ENCODE measurements at places on chromosomes 11 and 22.

- peak; percentile 9 for DNase-seq
Measured at GRCh38 chr22:26674211-26675190, 17.1 kb downstream of the MIAT start.

- DNase-seq = no peak
Measured at GRCh38 chr11:1252371-1253102, 29.7 kb downstream of the MUC5B start.

- DNase-seq = peak; percentile 10
Measured at GRCh38 chr11:95337175-95337957, 106.4 kb upstream of the SESN3 start.

DNA sequence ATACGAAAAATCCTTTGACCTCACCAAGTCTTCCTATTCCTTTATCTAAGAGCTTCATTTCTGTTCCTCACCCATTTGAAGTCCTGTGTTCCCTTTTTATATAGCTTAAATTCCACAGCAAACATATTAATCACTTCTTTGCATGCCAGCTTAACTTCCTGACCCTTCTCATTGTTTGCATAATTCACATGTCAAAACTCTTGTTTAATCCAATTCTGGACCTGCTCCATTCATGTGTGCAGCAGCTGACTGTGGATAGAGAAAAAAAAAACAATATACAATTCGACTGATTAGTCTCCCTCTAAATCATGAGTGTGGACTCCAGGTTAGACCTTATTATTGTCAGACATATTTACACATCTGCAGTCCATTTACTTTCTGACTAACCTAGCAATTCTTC is 991.2 kb upstream of the TENM4 start:
- DNase-seq = no peak

GRCh38 chr22:29479417-29480261 is at the start of gene NEFH:
Gene NEFH, plus strand, starts transcription at chr22:29480218. Its CDS starts 45 bp downstream, at chr22:29480263.
- DNase-seq = no peak

DNA sequence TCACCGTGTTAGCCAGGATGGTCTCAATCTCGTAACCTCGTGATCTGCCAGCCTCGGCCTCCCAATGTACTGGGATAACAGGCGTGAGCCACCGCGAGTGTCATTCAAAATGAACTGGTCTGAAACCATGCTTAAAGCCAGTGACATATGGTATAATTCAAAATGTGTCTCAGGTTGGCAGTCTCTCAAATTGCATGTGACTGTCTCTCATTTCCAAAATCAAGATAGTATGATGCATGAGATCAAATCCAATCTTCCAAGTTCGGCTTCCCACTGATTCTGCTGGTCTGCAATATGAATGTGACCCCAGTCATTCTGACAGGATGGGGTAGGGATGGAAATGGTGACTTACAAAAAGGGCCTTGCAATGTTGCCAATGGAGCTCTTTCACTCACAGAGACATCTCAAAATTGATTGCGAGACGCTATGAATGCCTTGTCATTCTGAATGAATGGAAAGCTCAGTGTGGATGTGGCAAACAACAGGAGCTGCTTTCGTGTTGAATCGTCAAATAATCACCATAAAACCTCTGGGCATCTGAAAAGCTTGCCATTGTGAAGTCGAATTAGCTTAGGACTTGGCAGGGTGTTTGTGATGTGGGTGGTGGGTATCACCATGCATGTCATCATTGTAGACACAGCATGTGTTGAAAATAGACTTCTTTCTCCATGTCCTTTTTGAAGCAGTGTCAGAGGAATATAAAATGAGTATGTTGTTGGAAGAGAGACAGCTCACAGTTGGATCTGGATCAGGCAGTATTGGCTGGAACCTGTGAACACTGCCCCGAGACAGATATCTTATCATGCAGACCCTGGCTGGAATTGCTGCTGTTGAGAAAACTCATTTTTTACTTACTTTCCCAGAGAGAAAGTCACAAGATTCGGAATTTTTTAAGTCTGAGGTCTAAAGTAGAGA is 12.2 kb downstream of the SLN start:
- DNase-seq = no peak

- no peak for DNase-seq
Measured at GRCh38 chr11:41256041-41256440, 203.4 kb downstream of the LRRC4C start.

GRCh38 chr11:88448131-88448670 is 110.7 kb upstream of the CTSC start:
- DNase-seq = no peak

- DNase-seq = no peak
Measured at GRCh38 chr11:47950396-47950795, 30.0 kb upstream of the PTPRJ start.

GRCh38 chr11:89381094-89381493 is 110.1 kb downstream of the NOX4 start:
- no peak for DNase-seq

DNA sequence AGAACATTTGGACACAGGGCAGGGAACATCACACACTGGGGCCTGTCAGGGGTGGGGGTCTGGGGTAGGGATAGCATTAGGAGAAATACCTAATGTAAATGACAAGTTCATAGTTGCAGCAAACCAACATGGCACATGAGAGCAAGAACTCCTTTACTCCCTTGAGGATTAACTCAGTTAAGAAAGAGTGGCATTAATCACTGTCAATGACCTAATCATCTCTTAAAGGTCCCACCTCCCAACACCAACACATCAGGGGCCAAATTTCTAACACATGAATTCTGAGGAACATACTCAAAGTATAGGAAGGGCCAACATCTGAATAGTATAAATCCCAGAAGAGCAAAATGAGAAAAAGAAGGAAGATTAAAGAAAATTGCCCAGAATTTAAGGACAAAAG is 272.9 kb downstream of the SWAP70 start:
- DNase-seq = no peak

- no peak for DNase-seq
Measured at GRCh38 chr22:36765131-36765942, 10.6 kb downstream of the IFT27 start.

GRCh38 chr11:824292-824880 is 3.3 kb upstream of the CRACR2B start:
- no peak for DNase-seq

DNA sequence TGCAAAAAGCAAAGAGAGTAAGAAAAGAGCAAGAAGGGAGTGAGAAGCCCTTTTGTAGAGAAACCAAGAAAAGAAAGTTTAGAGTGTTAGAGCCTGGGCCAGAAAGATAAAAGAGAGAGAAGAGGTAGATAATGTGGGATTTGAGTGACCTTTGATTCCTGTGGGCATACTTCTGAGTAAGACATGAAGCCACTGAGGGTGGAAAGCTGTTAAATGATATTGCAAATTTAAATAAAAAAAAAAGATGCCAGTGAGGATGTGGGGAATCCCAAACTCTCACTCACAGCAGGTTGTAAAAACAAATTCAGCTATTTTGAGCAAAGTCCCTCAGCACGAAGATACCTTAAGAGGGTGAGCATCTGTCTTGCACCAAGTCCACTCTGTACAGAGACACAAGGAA is 59.4 kb upstream of the TOP3B start:
- DNase-seq = no peak

- no peak for DNase-seq
Measured at GRCh38 chr22:47367107-47367690, 604.7 kb downstream of the TBC1D22A start.

DNA sequence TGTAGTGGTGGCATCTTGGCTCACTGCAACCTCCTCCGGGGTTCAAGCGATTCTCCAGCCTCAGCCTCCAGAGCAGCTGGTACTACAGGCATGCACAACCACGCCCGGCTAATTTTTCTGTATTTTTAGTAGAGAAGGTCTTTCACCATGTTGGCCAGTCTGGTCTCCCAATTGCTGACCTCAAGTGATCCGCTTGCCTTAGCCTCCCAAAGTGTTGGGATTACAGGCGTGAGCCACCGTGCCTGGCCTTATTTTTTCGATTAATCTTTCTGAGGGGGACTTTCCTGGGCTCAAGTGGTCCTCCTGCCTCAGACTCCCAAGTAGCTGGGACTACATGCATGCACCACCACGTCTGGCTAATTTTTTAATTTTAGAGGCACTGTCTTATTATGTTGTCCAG is 5.6 kb downstream of the SNU13 start:
- no peak for DNase-seq

- no peak for DNase-seq
Measured at GRCh38 chr11:11611381-11611780, 10.4 kb downstream of the GALNT18 start.

GRCh38 chr22:38733724-38734381 is 21.9 kb downstream of the SUN2 start:
- DNase-seq = no peak

GRCh38 chr22:28141614-28142013 is 222.6 kb upstream of the PITPNB start:
- DNase-seq = no peak

DNA sequence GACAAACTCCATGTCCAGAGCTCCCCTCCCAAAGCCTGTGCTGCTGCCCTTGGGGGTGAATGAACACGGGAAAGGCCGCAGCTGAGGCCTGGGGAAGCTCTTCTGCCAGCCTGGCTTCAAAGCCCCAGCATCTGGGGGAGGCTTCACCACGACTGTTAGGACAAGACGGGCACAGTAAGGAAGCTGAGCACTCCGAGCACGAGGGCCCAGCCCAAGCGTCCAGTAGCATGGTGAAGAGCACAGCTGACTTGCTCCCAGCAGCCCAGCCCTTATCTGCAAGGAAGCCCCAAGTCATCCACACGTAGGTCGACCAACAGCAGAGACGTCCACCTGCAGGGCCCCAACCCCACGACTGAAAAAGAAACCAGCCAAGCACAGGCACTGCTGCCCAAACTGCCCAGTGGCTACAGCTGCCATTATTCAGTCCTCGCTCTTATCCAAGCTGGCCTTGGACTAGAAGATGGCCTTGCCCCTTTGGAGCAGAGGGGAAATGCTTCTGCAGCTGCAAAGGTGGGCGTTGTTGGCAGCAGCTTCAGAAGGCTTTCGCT is 62.5 kb downstream of the SHANK2 start:
- no peak for DNase-seq

- no peak for DNase-seq
Measured at GRCh38 chr11:16169541-16169940, 186.8 kb downstream of the SOX6 start.

DNA sequence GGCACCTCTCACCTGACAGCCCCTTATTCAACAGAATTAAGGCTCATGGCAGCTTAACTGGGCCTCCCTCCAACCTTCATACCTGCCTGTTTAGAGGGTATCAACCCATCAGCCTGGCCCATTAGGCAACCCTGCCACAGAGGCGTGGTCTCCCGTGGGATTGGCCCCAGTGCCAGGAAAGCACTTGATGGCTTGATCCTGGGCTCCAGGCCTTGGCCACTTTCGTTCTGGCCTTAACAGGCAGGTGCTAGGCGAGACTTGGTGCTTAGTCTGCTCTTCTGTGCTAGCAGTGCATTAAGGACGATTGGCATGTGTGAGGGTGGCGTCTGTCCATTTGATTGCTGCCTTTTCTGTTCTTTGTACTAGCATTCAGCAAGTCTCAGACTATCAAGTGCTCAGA is 75.2 kb downstream of the CABIN1 start:
- DNase-seq = no peak

GRCh38 chr11:78514922-78515502 is 59.7 kb downstream of the NARS2 start:
- no peak for DNase-seq

- no peak for DNase-seq
Measured at GRCh38 chr22:28826921-28827320, 26.6 kb upstream of the XBP1 start.

GRCh38 chr11:76786441-76787014 is 3.4 kb downstream of the TSKU start:
- DNase-seq = no peak

Data from erythroblast (primary cell).